ENCODE measurements at places on chromosomes 5 and 9.

DNA sequence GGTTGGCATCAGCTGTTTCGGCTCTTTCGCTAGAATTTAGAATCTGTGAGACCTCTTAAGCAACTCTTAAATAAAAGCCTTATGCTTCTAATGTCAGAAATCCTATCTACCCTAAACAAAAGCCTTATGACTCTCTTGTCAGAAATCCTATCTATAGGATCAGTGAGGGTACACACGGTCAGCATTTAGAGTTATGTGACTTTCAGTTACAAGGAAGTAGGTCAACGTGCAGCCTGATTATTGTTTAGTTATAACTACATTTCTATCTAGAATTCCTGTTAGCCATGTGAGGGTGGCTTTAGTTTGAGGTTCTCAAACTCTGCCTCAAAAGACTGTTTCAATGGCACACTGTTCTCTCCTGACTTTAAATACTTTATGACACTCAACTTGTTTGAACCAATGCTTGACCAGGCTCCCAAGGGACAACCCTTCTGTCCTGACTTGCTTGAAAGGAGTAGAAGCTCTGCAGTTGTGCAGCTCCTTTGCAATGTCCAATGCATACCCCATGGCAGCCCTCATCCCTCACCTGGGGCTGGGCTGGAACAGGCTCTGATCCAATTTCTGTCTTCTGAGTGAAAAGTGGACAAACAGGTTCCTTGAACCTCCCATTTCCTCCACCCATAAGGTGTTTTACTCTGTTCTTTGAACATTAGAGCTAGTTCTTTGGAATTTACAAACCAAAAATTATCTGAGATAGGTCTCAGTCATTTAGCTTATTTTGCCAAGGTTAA lies 251.6 kb upstream of the PIK3R1 start:
- DNase-seq = no peak

GRCh38 chr9:31776471-31776870 lies 608.0 kb upstream of the ACO1 start:
- no peak for DNase-seq

- DNase-seq = no peak
These were observed 100.2 kb downstream of the BRINP1 start for GRCh38 chr9:119268985-119269384.

- no peak for DNase-seq
These were observed 582.2 kb downstream of the KIF4B start for GRCh38 chr5:155595791-155596190.

DNA sequence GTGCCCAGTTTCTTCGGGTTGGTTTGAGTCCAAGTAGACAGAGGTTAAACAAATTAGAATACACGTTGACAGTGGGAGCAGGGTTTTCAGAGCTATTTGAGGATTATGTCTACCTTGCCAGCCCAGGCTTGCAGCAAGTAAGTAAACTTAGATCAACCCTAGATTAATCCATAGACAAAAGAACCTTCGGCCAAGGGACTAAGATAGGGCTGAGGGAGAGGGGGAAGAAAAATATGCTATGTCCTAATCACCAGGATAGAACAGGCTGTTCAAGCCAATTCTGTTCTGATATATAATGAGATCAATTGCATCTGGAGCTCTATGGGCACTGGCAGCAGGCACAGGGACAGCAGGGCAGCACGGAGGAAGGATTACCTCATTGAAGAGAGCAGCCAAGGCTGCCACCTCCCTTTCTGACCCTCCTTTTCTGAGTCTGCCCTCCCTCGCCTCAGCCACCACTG lies 377.7 kb downstream of the PIK3R1 start:
- no peak for DNase-seq

Measured in NCI-H510A (cell line).